ENCODE measurements at places on chromosomes 12 and 14.
A peak's percentile ranks its signal among the peaks of the same experiment; 100 is the strongest.

GRCh38 chr14:31927348-31927832 is 149.7 kb upstream of the ARHGAP5 start:
- DNase-seq: peak; percentile 55

- no peak for DNase-seq
These were observed 11.9 kb upstream of the BCL7A start for GRCh38 chr12:122009741-122010140.

DNA sequence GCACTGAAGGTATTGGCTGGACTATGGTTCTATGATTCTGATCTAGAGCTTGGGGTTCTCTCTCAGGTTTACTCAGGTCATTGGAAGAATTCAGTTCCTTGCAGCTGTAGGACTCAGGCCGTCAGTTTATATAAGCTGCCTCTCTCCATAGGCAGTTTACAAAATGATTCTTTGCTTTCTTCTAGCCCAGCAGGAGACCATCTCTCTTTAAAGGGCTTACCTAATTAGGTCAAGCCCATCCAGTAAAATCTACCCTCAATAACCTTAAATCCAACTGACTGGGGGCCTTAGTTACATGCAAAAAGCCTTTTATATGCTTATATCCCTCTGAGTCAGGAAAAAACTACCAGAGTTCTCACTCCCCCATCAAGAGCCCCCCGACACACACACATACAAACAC is 80.5 kb upstream of the GARIN6 start:
- no peak for DNase-seq

GRCh38 chr14:51225751-51226150 is 14.3 kb upstream of the TMX1 start:
- no peak for DNase-seq

- no peak for DNase-seq
These were observed 747.4 kb downstream of the VRK1 start for GRCh38 chr14:97544571-97544970.

GRCh38 chr12:48390026-48390425 is 39.3 kb upstream of the ZNF641 start:
- no peak for DNase-seq

DNA sequence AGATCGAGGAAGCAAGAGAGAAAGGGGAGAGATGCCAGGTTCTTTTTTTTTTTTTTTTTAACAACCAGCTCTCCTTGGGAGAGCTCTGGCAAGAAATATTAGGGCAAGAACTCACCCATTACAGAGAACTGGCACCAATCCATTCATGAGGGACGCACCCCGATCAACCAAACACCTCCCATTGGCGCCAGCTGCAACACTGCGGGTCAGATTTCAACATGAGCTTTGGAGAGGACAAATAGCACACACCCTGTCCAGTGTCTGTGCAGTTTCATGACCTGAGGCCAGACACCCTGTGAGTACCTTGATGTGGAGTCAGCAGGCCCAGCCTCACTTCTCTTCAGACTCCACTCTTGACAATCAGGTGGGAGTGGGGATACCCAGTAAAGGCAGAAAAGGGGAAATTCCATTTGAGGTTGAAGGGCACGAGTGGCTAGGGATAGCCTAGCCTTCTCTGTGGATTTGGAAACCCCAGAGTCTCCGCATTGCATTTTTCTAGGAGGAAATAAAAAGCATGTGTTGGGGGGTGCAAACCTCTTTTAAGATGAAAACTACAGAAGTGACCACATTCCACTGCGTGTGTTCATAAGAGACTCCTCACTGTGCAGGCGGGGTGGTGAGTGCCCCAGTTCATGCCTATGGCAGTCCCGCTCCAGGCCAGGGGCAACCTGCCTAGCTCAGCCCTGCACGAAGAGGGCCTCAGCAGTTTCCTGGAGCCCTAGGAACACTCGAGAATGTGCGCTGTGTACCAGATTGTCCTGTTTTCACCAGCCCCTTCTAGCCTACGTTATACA is 42.4 kb upstream of the GPATCH2L start:
- no peak for DNase-seq

DNA sequence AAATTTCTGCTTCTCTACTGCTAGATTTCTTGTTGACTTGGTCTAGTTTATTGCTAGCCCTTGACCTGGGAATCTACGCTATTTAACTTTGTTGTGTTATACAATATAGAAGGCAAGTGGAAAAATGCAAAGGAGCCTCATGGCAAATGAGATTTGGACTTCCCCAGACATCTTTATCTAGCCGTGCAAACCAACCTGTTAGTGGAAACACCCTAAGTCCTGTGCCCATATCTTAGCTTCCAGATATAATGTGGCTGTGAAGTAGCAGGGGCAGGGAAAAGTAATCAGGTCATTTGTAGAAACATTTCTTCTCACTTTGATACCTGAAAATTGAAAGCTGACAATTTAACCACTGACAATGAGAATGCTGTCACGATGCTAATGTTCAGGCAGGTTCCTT is 90.7 kb upstream of the ATP2B1 start:
- no peak for DNase-seq

GRCh38 chr12:49293056-49293956 is 1.6 kb upstream of the PRPH start:
- no peak for DNase-seq

DNA sequence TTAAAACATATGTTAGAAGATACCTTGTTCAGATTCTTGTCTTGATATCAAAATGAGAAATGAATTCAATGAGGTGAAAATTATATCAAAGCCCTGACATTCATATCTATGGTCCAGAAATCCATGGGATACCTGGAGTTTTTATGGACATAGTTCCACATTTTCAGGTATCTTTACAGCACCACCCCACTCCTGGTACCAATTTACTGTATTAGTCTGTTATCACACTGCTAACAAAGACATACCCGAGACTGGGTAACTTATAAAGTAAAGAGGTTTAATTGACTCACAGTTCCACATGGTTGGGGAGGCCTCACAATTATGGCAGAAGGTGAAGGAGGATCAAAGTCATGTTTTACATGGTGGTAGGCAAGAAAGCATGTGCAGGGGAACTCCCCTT is 361.5 kb downstream of the PRKD1 start:
- DNase-seq: no peak

- no peak for DNase-seq
These were observed 44.5 kb downstream of the FOXA1 start for GRCh38 chr14:37550511-37550910.

DNA sequence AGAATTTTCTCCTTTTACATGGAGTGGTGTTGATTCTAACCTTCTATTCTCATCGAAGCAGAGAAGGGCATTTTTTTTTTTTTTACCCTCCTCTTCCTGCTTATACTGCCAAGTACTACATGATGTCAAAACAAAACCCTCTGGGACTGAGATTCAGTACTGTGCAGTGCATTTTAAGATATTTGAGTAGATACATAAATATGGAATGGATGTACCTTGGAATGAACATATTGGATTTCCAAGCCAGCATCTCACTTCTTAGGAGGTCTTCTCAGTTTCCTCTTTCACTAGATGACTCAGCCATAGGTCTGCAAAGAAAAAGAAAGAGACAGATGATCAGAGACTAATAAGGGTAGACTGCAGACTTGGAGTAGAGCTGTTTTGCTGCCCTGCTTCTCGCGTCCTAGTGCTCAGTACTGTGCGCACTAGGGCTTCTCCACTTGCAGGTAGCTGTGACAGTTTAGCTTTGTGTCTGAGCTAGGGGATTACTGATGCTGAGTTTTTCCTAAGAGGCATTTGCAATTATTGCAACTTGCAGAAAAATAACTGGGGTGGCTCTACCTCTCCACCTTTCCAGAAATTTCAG is 20.4 kb downstream of the TPH2 start:
- DNase-seq: no peak

DNA sequence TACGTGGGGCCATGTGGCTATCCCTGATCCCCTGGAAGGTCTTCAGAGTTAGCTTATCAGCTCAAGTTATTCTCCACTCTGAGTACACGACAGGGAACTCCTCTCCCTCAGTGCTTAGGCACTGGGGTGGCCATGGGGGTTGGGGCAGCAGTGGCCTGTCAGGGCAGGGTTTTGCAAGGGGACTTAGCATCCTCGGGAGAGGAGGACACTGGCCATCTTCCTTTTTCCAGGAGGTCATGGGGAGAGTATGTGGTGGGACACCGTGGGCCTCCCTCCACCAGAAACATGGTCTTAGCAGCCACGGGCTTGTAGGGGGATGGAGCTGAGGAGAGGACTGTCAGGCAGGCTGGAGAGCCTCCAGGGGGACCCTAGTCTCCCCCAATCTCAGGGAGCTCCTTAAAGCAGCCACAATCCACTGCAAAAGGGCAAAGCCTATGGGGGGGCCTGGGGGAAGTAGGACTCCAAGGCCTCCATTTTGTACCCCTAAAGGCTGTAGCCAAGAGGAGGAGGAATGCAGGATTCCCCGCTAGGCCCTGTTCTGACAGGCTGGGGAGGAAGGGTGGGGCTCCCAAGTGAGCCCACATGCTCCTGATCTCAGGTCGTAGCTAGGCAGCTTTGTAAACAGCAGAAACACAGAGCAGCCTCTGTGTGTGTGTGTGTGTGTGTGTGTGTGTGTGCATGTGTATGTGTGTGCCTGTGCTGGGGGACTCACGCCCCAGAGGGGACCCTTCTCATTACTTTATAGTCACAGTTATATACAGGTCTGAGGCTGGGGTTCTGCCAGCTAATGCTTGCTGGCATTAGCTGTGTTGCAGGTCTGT is 36.6 kb downstream of the KRT80 start:
- DNase-seq: no peak

DNA sequence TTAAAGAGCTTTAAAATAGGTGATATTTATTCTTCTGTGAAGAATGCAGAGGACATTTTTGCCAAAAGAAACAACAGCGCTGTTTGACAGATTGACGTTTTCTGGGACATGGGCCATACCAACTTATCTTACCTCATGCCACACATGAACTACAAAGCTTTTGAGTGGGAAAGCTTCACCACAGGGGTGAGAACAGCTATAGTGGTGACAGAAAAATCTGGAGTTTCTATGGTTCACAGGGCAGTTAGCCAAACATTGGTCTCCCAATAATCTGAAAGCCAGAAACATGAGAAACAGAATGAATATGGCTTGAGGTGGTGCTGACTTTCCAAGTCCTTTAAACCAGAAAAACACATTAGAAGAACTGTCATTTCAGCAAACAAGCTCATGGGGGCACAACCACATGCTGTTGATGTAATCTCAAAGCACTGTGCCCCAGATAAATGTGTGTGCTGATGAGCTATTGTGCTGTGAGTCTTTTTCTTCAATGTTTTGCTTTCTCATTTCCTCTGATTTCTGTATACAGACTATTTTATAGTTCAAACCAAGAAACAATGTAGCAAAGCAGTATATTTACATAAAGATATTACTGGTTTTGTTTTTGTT is 905.4 kb downstream of the SLC16A7 start:
- no peak for DNase-seq

- DNase-seq: no peak
These were observed 1.6 kb downstream of the CLEC2B start for GRCh38 chr12:9867531-9867930.

DNA sequence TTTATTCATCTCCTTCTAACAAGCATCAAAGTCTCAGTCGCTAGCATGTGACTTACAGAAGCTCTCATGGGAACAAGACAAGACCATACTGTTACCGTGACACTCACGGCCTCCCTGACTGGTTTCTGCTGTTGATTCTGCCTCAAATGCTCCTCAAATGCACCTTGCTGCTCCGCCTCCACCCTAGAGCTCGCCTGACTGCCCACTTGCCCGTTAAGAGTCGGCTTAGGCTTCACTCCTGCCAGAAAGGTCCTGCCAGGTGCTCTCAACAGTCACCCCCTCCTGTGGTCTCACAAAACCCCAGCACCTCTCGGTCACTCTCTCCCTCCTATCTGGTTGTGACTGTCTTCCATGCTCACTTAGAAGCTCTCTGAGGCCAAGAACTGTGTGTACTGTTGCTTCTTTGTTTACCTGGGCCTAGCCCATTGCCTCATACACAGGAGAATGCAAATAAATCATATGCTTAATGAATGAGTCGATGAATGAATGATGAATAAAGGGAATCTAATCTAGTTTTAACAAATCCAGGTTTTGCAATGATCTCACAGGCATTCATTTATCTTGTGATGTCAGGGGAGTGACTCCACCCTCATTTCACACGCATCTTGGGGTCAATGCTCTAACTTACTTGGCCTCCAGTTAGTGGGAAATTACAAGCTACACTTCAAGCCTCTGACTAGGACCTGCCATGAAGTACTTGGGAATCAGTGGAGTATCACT is 41.3 kb downstream of the SSH1 start:
- DNase-seq: no peak

- no peak for DNase-seq
These were observed 6.5 kb downstream of the HSP90B1 start for GRCh38 chr12:103936679-103937078.

GRCh38 chr12:58576081-58576480 is 344.2 kb downstream of the LRIG3 start:
- no peak for DNase-seq

DNA sequence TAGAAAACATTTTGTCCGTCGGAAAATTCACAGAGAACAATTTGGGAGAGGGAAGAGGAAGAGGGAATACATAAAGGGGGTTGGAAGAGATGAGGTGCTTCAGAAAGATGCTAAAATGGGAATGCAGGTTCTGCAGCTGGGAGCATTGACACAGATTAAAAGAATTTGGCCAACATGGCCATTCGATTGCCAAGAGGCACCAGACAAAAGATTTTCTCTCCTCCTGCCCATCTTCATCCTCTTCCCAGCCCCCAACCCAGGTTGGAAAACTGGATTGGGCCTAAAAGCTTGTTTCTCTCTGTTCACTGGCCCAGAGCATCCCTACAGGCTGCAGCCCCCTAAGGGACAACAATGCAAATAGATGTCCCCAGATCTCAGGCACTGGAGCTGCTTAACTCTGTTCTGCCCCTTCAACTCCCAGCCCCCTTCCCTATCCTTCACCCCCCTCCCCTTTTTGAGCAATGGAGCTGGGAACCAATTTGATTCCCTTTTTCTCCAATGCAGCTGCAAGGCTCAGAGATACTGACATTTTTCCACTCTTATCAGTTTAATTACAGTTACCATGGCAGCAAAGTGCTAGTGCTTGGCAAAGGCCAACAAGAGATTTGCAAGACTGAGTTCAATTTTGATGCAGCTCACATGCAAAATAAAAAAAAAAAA is 1.9 kb downstream of the LMO3 start:
- DNase-seq: no peak

GRCh38 chr14:103529383-103530365 is 678 bp downstream of the TRMT61A start:
- DNase-seq: no peak

DNA sequence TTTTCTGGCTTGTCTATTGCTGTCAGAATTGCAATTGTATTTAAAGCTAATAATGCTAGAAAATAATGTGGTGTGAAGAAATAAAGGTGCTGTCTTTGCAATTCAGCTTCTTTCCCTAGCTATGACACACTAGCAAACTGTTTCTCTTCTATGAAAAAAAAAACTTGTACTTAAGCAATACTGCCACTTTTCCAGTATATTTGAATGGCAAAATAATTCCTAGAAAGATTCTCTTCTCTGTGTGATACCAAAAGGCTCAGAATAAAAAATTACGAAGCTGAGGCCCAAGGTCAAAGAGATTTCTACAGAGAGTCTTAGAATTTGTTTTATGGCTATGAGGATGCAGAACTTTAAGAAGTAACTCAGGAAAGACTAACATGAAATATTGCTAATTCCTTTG is 235.5 kb downstream of the ADAMTS20 start:
- no peak for DNase-seq
